HL-60 (cell line): ENCODE measurements at places on chromosomes 6 and 20.
A peak's percentile ranks its signal among the peaks of the same experiment; 100 is the strongest.

- DNase-seq = no peak
Measured at GRCh38 chr6:105675715-105676397, 273.0 kb upstream of the PREP start.

- DNase-seq = no peak
Measured at GRCh38 chr6:133288662-133289061, 47.5 kb downstream of the EYA4 start.

- no peak for DNase-seq
Measured at GRCh38 chr6:79602859-79603258, 28.3 kb upstream of the SH3BGRL2 start.

- no peak for DNase-seq
Measured at GRCh38 chr6:148222846-148223245, 119.8 kb upstream of the SASH1 start.

DNA sequence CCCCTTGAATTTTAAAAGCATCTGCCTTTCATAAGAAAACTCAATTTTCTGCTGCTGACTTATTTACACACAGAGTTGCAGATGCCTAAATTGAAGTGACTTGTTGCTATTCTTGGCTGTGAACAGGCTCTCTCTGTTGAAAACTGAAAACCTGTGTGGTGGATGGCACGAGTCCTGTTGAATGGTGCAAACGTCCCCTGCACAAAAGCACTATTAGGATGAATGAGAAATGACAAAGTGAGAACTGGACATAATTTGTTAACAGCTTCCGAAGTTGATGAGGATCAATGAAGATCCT is 201.7 kb upstream of the PREP start:
- DNase-seq = no peak

DNA sequence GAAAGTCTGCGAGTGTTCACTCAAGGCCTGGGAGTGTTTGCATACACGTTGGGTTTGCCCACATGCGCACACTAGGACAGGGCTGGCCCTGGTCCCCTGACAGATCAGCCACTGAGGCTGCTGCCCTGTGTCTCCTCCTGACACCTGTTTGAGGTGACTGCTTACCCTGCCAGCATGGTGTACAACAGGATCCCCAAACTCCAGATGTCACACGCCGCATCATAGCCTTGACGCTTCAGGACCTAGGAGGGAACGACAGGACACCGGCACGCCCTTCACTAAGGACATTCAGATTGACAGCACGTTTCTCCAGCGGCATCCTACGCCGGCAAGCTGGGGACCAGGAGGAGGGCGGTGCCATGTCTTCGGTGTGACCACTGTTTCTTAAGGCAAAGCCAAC is 37.0 kb upstream of the MPC1 start:
- DNase-seq = no peak

GRCh38 chr6:142359271-142359960 is 57.6 kb downstream of the ADGRG6 start:
- no peak for DNase-seq

DNA sequence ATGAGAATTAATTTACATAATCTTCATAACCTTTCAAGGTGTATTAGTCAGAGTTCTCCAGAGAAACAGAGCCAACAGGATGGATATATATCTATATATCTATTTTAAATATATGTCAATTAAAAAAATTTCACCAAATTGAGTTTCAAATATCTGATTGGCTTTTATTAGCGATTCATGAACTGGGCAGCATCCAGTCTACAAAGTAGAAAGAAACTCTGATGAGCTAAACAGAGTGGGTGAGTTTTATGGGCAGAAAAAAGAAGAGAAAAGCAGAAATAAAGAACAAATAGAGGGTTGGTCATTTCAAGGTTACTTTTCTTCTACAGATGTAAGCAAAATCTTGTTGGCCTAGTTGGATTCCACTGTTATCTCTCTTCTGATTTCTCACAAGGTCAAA is 29.0 kb upstream of the BTBD3 start:
- DNase-seq = no peak

DNA sequence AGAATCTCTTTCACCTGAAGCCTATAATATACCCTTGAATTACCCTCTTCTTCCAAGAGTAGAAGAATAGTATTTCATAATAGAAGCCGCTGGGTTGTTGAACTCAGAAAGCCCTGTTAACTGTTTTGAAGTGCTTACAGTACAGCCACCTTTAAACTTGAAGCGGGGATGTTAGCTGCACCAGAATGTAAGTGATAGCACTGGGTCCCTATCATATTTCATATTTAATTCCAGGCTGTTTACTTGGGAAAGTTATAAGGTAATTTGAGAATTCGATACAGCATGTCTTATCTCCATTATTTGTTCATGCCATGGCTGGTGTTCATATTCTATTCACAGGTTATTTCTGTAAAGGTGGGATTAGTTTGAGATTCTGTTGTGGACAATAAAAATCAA is 63.5 kb upstream of the VSTM2L start:
- DNase-seq = no peak

GRCh38 chr20:35293303-35294292 is 1.4 kb upstream of the FAM83C start:
- no peak for DNase-seq

GRCh38 chr6:125773387-125774341 is 17.1 kb upstream of the NCOA7 start:
- DNase-seq = no peak

- DNase-seq = no peak
Measured at GRCh38 chr6:154459513-154459912, 51.0 kb downstream of the CNKSR3 start.

DNA sequence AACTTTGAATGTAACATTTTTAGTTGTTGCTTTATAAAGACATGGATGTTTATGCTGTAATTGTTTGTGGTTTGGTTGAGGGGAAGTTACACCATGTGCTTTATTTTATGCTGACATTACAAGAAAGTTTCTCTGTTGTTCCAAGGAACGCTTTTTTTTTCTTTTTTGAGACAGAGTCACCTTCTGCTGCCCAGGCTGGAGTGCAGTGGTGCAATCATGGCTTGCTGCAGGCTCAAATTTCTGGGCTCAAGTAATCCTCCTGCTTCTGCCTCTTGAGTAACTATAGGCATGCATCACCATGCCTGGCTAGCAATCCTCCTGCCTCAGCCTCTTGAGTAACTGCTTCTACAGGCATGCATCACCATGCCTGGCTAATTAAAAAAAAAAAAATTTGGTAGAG is 21.0 kb upstream of the IFNGR1 start:
- peak; percentile 92 for DNase-seq

GRCh38 chr6:16849280-16849987 is 88.2 kb upstream of the ATXN1 start:
- DNase-seq = no peak

DNA sequence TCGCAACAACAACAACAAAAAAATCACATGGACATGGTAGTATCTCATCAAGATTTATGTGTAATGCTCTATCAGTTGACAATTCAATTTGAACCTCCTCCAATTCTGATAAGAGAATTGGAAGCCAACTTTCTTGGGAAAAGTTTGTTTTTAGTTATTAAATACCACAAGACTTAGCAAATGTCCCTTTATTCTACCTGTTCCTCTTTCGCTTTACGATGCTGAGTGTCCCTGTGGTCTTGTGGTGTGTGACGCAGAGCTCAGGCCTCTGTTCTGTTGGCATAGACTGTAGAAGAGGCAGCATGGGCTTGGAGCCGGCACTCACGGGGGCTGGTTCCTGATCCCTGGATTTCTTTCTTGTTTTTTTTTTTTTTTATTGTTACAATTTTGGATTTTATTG is 76.7 kb downstream of the PSMB1 start:
- DNase-seq = peak; percentile 37

- DNase-seq = no peak
Measured at GRCh38 chr6:113871975-113872374, 14.8 kb downstream of the MARCKS start.

DNA sequence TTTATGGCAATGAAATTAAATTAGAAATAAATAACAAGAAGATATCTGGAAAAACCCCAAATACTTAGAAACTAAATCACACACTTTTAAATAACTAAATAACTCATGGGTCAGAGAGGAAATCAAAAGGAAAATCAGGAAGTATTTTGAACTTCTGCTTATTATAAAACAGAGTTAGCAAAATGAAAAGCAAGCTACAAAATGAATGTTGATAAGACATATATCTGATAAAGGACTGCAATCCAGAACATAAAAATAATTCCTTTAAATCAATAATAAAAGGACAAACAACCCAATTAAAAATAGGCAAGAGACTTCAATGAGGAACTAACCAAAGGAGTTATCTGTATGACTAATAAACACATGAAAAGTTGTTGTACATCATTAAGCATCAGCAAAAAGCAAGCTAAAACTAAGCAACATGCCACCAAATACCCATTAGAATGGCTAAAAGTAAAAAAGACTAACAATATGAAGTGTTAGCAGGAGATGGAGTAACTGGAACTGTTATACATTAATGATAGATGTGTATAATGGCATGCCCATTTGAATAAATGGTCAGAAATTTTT is 38.9 kb upstream of the STMND1 start:
- no peak for DNase-seq

DNA sequence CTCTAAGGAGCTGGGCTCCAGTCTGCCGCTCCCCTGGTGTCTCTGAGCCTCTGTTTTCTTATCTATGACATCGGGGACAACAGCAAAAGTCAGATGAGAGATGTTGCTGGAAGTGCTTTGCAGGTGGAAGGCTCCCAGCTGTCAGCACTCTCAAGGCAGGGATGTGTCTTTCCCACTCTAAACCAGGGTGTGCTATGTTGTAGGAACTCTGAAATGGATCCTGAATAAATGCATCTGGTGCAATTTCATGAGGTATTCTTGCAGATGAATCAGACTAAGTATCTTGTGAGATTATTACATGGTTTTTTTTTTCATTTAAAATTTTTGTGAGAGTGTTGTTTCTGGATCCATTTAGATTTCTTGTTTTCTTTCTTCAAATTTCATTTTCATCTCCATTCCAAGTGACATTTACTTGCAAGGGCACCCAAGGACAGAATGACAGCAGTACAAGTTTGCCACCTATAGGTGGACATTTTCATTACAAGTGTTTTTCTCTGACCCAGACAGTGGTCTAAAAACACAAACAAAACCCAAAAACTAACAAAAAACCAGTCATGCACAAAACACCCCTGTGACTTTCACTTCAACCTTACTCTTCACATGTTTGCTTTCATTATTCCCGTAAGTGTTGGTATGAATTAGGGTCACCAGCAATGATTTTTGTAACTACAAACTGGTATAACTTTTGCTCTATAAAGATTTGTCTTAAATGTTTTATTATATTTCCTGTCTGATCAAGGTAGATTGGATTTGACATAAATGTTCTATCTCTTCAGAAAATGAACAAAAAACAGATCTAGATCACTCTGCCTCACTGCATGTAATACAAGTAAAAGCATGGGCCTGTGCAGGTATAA is 14.7 kb upstream of the SIM1 start:
- DNase-seq = peak; percentile 7

DNA sequence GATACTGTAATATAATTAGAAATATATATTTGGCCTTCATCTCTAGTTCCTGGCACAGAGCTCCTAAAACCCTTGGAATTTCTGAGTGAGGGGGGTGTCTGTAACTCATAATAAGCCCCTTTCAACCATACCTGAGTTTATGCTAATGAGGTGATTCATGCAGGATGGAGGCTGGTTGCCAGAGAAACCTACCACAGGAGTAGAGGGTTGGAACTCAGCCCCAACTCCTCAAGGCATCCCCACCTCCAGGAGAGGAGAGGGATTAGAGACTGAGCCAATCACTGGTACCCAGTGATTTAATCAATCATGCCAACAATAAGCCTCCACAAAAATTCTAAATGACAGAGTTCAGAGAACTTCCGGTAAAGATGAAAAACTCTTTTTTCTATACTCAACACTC is 17.5 kb downstream of the UQCC1 start:
- no peak for DNase-seq

- no peak for DNase-seq
Measured at GRCh38 chr6:5078121-5078669, 6.9 kb upstream of the PPP1R3G start.

DNA sequence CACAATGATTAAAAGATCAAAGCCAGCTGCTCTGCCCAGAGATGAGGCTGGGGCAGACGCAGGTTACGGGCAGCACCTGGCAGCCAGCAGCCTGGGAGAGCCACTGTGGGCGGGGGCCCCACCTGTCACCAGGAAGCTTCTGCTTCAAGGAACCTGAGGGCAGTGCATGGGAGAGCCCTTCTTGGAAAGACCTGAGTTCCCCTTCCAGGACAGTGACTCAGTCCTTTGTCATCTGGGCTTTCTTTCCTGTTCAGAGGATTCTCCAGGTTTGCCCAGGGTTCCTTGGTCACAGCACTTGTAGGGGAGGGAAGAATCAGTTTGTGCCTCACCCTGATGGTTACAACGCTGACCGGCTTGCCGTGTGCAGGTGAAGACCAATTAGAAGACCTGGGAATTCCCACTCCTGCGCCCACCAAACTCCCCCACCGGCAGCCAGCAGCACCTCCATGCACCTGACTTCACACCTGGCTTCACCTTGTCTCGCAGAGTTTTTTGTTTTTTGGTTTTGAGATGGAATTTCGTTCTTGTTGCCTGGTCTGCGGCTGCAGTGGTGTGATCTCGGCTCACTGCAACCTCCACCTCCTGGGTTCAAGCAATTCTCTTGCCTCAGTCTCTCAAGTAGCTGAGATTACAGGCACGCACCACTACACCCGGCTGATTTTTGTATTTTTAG is 2.0 kb downstream of the ZBP1 start:
- no peak for DNase-seq

GRCh38 chr6:125717120-125717731 is 32.2 kb upstream of the HEY2 start:
- no peak for DNase-seq

DNA sequence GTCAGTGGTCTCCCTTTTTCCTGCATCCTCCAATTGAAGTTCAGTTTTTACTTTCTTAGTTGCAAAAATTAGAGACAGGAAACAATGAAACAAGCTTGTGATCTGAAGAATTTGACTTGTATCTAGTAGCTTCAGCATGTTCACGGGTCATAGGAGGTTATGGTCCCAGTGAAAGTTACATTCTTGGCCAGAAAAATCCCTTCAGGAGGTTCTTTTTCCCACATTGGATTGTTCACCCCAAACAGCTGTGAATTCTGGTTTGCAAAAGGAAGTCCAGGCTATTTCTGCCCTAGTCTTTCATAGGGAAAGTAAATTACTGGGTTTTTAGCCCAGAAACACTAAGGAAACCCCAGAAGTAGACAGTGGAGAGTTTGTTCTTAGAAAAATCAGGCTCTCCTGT is 8.1 kb downstream of the ANKS1A start:
- DNase-seq = no peak

DNA sequence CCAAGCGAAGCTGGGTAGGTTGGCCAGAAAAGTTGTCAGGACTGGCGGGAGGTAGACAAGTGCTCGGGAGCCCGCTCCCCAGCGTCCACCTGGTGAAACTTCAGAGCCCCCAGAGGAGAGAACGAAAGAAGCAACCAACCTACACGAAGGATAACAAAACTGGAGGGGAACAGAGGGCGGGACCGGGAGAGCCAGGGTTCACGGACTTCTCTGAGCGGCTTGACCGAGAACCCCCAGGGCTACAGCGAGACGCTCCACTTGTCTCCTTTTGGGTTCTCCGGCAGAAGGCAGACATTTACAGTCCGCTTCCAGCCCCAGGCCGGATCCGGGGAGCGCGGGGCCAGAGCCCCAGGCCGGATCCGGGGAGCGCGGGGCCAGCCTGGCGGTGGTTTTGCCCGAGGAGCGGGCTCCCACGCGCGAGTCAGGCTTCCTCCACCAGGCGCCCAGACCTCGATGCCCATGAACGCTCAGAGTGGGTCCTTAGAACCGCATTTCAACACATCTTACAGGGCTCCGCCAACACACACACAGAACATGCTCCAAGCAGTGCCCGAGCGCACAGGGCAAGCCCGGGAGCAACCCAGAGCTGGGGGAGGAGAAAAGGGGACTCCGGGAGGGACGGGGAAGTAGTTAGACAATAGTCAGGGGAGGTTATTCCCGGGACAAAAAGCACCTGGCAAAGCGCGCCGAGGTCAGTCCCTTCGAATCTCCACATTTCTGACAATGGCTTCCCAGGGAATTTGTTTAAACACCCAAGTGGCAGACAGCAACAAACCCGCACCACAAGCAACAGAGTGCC is 1.1 kb downstream of the PTPRK start:
- DNase-seq = no peak
